Effector CD8-positive, alpha-beta T cell (primary cell): ENCODE measurements at places on chromosomes 7 and 10.

GRCh38 chr7:14761510-14762296, 140.8 kb downstream of the DGKB start:
- DNase-seq, result no peak

DNA sequence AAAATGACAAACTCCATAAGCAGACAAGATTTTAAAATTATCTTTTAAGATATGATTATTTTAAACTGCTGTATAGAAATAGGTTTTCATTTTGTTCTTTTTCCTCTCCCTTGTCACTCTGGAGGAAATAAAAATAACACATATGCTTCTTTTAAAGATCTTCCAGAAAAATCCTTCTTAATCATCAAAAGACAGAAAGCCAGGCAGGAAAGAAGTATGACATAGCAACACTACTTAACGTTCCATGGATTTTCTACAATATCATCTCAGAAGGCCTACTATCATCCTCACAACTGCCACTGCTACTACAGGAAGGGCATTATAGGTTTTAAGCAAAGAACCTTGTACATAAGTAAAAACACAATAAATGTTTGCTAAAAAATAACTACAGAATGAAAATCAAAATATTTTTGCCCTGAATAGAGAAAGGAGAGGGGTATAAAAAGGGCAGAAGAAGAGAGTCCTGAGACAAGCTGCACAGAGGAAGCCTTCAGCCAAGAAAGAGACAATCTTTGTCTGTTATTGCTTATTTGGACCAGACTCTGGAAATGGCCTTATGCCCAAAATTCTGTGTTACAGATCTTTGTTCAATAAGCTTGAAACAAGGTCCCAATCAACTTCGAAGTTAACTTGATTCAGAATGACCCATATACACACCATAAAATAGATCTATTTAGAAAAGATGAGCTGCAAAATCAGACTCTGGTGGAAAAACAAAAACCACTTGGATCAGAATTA, 67.8 kb downstream of the ABI1 start:
- DNase-seq, result no peak

DNA sequence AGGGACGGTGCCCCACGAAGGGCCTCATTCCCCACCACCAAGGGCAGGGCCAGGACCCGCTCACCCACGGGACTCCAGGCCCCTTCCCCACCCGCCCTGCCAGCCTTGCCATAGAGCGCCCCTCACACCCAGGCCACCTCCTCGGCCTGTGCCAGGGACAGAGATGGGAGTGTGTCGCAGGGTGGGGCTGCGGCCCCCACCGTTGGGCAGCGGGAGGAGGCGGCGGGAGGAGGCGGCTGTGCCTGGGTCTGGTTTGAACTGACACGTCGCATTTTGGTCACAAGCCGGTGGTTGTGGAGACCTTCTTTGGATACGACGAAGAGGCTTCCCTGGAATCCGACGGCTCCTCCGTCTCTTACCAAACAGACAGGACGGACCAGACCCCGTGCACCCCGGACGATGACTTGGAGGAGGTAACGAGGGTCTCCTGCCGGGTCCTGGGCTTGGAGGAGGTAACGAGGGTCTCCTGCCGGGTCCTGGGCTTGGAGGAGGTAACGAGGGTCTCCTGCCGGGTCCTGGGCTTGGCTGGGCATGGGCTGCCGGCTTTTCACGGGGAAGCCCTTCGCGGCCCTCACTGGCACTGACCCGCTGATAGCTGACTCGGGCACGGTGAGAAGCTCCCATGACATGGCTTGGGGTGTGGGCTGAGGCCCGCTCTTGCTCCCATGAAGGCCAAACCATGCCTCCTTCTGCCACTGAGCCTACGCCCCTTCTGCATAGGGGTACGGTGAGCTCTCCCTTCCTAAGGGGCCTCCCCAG, 46.4 kb upstream of the DPYSL4 start:
- no peak for DNase-seq

DNA sequence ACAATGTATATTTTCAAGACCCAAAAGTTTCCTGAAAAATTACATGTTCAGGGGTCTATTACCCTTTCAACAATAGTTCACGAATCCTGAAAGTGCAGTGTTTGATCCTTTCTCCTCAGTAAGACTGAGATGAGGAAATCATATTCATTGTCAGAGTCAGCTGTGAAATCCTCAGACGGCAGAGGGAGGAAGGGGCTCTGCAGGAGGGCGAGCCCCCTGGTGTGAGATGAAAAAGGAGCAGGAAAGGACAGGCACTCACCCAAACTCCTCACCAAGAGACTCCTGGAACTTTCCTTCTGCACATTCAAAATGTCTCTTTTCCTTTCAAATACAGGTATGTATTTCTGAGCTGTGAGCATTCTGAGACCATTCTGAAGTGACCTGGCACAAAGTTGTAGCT, 150.3 kb upstream of the HABP2 start:
- no peak for DNase-seq

DNA sequence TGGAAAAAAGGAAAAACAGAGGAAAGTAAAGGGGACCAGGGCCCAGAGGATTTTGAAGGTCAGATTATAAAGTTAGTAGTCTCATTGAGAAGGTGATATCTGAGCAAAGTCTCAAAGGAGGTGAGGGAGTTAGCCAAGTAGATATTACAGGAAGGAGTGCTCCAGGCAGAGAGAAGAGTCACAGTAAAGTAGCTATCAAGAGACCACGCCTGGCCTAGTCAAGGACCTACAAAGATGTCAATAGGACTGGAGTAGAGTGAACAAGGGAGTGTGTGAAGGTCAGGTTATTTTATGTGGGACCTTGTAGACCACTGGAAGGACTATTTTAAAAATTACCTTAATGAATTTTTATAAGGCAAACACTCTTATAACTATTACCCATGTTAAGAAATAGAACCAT, 64.8 kb downstream of the TPST1 start:
- DNase-seq, result no peak

DNA sequence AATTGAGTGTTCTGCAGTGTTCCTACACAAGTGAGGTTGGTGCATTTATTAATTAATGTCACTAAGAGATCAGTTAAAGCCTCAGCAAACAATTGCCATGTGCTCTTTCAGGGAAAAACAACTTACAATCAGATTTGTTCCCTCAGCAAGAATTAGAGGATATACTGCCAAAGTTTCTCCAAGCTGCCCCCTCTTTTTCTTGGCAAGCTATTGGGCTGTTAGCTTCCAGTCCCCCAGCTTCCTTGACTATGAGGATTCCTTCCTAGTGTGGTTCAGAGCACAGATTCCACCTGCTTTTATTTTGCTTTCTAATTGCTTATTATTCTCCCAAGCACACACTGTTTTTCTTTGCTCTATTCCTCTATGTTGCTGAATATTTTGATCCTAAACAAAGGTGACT, 112.7 kb downstream of the RBM20 start:
- no peak for DNase-seq

DNA sequence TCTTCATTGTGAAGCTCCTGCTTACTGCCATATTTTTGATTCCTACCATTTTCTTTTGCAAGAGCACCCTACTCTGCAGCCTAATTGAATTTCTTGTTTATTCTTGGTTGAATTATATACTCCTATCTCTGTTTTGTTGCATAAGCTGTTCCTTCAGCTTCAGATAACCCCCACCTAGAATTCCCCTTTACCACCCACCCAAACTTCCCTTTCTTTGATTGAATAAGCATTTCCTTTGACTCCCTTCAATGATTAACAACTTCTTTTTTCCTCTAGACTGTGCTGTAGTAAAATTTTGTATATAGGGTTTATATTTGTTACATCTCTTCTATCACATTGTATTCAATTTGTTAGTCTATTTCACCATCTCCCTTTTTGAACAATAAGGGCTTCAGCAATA, 168.1 kb downstream of the GPR37 start:
- no peak for DNase-seq

- no peak for DNase-seq
These were observed 103.1 kb upstream of the AFAP1L2 start for GRCh38 chr10:114507449-114507848.

GRCh38 chr10:16258291-16259040, 178.3 kb upstream of the PTER start:
- DNase-seq, result no peak

DNA sequence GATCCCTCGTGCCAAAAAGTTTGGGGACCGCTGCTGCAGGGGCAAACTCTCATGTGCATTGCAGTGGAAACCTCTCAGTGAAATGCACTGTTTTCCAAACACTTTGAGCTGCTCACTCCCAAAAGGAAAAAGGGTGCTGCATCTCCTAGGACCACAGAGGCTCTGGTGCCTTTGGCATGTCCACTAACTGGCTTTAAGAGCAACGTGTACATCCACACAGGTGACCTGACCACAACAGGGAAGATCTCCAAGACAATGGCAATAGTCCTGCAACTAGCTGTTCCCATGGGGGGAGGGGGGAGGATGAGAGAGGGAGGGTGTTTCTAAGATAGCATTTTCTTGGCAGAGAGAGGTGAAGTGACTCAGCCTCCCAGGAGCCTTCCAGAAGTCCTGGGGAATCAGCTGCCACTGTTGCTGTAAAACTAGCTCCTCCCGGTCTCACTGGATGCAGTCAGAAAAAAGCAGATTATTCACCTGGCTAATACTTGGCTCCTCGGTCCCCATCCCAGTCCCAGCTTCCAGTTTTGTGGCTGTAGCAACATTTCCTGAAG, 181.7 kb downstream of the HECW1 start:
- DNase-seq, result no peak

DNA sequence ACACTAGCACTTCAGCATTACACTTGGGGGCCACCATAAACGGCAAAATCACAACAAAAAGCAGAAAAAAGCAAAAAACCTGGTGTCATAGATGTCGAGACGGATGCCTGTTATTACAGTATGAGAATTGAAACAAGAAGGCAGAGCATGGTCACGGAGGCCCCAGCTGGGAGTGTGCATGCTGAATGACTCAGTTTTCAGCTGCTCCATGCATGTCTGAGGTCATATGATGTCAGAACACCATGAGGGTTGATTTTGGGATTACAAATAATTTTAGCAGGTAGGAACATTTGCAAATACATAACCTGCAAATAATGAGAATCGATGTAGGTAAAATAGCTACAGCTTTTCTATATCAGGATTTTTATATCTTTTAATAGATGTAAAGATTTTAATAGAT, 19.1 kb downstream of the ZMYND11 start:
- no peak for DNase-seq

DNA sequence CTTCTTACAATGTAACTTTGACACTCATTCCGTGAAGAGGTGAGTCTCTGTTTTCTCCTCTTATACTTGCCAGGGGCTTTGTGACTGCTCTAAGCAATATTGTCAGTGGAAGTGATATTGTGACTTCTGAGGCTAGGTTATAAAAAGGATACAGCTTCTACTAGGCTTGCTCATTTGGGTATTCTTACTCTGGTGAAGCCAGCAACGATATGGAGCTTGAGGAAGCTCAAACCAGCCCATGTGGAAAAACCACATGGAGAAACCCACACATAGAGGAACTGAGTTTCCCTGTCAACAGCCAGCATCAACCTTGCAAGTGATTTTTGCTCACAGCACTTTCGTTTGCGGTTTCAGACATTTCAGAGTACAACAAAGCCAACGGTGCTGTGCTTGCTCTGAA, 149.6 kb upstream of the SEMA3E start:
- DNase-seq, result no peak

GRCh38 chr7:127584648-127585043, 750 bp downstream of the GCC1 start:
- DNase-seq, result no peak

- DNase-seq, result no peak
These were observed 255.0 kb upstream of the PHYHIPL start for GRCh38 chr10:58921421-58921855.

- DNase-seq, result no peak
These were observed 69.9 kb downstream of the PTPRE start for GRCh38 chr10:127976701-127977356.

GRCh38 chr7:151599401-151600227, 79.9 kb upstream of the RHEB start:
- DNase-seq, result no peak

DNA sequence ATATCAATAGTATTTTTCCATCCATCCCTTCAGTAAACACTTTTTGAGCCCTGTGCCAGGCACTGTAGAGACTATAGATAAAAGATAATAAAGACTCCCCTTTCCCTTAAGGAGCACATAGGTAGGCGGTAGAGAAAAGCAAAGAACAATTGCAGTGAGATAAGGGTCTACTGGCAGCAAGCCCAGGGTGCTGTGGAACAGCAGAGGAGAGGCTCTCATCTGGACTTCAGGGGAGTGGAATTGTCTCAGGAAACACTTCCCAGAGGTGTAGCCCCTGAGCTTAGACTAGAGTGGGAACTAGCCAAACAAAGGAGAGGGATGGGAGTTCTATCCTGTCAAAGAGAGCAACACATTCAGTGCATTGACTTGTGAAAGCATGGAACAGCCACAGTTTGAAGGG, 102.0 kb downstream of the NRF1 start:
- DNase-seq, result no peak

GRCh38 chr7:156969972-156970420, 20.5 kb downstream of the NOM1 start:
- no peak for DNase-seq

GRCh38 chr7:50558294-50559053, 6.7 kb downstream of the DDC start:
- DNase-seq, result no peak

DNA sequence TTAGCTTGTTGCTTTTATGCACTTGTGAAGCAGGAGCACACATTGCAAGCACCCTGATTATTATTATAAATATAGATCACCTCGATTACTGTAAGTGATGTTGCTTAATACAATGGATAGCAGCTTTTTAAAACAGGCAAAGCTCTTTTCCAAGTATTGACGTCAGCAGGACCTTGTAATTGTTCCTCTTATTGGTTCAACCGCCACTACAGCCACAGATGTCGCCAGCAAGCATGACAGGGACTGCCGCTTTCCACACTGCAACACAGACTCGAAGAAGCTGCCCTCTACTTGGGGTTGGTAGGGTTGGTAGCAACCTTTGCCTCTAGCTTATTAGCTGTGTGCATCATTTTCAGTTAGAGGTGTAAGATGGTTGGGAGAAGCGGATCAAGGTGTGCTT, 167.6 kb downstream of the ZNF365 start:
- DNase-seq, result no peak

DNA sequence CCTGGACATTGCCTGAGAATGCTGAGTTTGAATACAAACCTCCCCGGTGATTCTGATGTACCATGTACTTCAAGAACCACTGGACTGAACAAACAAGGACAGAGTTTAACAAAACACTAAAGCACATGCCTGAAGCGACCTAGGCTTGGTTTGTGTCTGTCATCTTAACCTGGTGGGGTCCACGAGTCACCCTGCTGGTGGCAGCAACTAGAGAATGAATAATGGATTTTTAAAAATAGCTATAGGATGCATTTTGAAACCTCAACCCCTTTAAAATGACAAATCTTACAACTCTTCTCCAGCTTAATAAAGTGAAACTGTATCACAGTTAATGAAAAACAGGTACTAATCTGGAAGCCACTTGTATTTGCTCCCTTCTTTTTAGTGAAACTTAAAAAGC, 25.2 kb downstream of the CDHR3 start:
- no peak for DNase-seq
